NCI-H446 (cell line): ENCODE measurements at places on chromosomes 1 and 21.
A peak's percentile ranks its signal among the peaks of the same experiment; 100 is the strongest.

GRCh38 chr1:22641906-22642636 is 1.4 kb upstream of the C1QC start:
- peak; percentile 40 for DNase-seq

DNA sequence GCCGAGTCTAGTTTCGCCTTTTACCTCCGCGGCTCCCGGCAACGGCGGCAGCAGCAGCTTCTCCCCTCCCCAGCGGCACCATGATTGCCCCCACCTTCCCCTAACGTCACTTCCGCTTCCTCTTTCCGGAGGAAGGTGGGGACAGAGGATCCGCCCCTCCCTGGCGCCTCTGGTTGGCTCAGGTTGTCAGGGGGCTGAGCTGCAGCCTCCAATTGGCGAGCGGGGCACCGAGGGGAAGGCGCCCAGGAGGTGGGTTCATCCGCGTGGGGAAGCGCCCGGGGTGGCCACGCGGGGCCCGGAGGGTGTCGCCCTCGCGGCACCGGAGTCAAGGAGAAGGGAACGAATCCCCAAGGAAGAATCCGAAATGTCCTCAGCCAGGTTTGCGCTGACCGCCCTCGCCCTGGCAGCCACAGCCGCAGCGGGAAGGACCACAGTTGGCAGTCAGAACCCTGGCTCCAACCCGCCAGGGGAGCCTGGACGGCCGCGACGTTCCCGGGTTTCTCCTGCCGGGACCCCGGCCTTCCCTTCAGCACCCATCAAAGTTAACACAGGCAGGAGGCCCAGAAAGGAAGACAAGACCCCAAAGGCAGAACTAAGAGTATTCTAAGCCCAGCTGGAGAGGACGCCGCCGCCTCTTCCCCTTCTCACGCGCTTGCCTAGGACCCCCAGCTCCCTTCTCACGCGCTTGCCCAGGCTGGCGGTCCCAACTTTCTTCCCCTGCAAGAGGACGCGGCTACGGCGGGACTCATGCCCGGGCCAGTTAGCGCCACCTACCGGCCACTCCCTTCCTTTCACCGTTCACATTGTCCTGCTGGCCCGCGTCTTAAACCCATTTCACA is at the start of gene MTF1:
MTF1 (minus strand) TSS at position 86 of the 839 bp plus-strand sequence. CDS start 1,934 bp downstream, outside the sequence.
- DNase-seq, result peak; percentile 98

DNA sequence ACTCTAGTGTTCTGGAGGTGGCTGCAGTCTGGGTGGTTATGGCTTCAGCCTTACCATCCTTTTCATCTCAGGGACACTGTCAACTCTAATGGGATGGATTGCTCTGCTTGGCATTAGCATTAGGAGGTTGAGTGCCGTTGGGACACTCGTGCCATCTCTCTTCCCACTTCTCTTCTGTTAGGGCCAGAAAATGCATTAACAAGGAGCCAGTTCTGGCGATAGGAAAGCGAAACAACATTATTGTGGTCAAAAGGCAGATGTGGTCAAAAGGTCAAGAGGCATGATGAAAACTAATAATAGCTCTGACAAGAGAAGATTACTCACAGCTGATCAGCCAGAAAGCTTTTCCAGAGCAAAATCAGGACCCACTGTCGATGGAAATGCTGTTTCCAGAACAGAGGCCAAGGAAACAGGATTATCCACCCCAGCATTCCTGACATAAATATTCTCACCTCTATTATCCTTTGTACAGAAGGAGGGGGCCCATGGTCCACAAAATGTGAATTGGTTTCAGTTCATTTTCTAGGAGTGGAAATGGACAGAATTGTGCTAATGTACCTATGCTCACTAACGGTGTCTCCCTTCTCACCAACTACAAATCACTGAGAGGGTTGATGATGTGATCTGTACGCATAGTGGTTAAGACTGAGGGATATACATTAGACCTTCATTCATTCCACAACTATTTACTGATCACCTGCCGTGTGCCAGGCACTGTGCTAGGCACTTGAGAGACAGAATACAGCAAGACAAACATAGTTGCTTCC is 72.0 kb downstream of the ST6GALNAC5 start:
- no peak for DNase-seq

DNA sequence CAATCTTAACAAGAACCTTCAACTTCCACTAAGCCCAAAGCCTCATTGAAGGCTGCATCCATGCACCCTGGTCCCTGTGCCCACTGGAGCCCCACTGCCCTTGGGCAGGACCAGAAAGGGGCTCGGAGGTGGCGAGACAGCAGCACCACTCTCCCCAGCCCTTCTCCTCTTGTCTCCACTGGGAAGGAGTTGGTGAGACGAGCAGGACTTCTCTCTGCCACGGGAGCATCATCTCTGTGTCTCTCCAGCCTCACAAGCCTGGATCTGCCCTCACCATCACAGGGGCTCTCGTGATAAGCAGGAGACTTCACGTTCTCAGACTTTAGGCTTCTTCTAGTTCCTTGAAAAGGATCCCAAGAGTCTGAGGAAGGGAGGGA is 7.2 kb upstream of the ETV3L start:
- no peak for DNase-seq

DNA sequence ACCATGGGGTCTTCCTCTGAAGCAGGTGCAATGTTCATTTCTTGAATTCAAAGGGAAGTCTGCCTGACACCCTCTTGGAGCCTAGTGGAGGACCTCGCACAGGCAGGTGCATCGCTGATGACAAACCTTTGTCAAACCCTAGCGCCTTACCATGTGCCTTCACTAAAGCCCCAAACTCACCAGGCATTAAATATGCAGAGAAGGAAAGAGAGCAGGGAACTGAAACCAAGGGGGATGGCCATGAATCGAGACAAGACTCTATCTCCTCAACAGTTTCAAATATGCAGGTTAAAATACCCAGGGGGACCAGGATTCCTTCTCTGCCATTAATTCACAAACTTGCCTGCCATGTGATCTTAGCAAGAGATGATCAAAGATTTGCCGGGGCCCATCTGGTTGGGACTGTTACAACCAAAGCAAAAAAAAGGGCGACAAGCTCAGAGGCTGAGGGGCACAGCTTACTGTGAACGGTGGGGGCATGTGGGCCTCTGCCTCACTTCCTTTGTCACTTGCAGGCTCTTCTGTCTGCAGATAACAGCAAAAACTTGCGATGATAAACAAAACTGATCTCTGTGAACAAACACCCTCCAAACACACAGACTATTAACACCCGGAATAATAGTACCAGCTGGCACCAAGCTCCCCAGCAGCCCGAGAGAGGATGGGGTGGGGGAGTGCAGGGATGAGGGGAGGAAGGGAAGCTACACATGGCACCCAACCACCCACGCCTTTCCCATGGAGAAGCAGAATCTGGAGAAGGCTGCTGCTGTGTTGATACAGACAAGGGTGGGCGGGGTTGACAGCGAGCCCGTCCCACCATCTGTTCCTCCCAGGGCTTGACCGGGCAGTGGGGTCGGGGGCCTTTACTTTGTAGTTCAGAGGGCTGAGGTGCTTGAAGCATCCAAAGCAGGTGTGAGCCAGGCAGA is 33.9 kb downstream of the TMEM63A start:
- DNase-seq, result no peak

DNA sequence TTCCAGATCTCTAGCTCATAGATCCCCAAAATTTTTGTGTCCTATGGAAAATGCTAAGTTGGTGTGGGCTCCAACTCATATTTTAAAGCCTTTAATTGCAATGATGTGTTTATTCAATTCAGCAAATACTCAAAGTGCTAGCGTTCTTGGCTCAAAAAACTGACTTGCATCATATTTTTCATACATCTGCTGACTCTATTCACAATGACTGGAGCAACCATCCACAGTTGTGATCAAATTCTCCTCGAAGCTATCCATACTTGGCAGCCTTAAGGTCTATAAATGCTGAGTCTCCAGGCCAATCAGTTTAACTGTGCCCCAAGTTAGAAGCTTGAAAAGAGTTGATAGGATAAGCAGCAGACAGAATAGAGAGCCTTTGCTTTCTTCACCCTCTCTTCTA is 2.9 kb upstream of the ATP1A1 start:
- DNase-seq, result peak; percentile 24
